ENCODE measurements at places on chromosomes 12 and 14.

GRCh38 chr12:58584880-58585279 is 335.4 kb downstream of the LRIG3 start:
- DNase-seq = no peak

GRCh38 chr14:32473464-32473855 is 144.4 kb downstream of the AKAP6 start:
- DNase-seq = no peak

GRCh38 chr14:91108941-91109611 is 4.8 kb upstream of the DGLUCY start:
- DNase-seq = peak; percentile 62

- DNase-seq = no peak
Observed at GRCh38 chr14:28780843-28781820, 14.5 kb downstream of the FOXG1 start.

GRCh38 chr12:82660541-82661325 is 26.0 kb upstream of the TMTC2 start:
- DNase-seq = no peak

- DNase-seq = no peak
Observed at GRCh38 chr12:123867141-123867540, 105.0 kb downstream of the DNAH10 start.

- DNase-seq = no peak
Observed at GRCh38 chr12:114245555-114245954, 160.4 kb downstream of the TBX5 start.

DNA sequence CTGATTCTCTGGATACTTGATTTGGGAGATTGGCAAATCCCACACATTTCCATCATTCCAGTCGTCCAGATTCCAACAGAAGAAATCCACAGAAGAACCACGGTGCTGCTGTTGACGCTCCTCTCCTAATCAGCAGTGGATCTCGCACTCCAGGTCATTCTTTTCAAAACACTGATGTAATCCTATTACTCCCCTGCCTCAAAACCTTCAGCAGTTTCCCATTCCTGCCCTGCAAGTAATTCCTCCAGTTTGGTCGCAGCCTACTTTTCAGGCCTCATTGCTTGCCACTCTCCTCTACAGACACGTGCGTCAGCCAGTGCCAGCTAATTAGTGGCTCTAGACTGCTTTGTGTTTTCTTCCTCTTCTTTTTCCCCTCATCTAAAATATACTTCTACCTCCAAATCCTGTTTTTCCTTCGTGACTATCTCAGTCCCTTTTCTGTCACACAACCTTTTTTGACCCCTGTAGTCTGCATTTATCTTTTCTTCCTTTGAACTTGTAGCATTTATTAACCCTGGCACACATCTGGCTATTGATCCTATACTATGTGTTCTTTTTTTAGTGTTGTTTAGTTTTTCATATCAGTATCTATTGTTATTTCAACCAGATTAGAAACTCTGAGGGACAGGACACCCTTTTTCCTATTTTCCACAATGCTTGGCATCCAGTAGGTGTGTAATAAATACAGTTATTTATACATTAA is 36.8 kb downstream of the PRORP start:
- DNase-seq = no peak

DNA sequence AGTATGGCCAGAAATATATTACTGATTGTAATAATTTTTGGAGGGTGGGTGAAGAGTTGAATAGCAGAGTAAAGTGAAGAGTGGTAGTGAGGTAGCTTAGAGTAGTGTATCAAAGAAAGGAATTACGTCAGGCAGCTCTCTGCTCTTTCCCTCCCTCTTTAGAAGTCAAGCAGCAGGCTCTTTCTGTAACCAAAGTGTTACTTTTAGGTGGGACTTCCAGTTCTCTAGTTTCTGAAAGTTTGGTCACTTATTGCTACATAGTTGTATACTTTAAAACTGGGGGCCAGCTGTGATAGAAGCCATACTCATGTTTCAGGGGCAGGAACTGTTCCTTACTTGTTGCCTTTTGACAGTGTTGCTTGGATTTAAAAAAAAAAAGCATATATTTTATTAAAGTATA is 30.6 kb downstream of the ATF7IP start:
- DNase-seq = peak; percentile 24

GRCh38 chr12:59023861-59024424 is 103.6 kb upstream of the LRIG3 start:
- no peak for DNase-seq

GRCh38 chr12:111606767-111607230 is 7.7 kb upstream of the ATXN2 start:
- no peak for DNase-seq

DNA sequence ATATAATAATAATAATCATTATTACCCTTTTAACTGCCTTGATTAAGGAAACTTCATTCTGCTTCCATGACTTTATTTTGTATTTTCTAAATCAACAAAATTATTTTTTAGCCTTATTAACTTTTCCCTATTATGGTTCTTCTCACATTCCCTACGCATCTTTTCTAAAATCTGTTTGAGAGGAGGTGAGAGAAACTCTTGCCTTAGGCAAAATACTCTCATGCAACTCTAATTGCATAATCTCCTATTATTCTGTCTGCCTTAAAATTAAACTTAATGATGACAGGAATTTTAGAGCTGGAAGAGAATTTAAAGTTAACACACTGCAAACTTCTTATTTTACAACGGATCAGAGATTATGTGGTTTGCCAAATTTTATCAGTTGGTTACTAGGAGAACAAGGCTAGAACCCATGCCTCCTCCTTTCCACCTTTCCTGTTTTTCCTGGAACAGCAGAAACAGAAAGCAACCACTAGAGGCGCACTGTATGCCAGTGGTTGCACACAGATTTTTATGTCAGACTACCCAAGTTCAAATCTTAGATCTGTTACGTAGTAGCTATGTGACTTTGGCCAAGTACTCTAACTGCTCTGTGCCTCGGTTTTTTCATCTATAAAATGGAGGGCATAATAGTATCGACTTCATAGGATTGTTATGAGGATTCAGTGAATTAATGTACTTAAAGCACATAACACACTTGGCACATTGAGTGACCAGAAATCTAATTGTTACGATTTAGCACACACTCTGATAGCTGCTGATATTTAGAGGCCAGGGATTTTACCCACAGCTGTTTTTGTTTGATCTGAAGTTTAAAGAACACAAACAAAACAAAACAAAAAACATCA is 4.3 kb upstream of the BRMS1L start:
- peak; percentile 49 for DNase-seq

DNA sequence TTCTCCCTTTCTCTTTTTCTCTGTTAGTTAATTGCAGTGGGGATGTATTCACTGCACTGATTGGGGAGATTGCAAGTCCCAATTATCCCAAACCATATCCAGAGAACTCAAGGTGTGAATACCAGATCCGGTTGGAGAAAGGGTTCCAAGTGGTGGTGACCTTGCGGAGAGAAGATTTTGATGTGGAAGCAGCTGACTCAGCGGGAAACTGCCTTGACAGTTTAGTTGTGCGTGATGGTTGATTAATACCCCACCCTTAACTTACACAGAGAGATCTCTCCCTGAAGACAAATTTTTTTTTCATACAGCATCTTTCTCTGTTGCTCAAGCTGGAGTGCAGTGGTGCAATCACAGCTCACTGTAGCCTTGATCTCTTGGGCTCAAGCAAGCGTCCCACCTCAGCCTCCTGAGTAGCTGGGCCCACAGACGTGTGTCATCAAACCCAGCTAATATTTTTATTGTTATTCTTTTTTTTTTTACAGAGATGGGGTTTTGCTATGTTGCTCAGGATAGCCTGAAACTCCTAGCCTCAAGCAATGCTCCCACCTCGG is 4.6 kb downstream of the C1S start:
- DNase-seq = no peak

DNA sequence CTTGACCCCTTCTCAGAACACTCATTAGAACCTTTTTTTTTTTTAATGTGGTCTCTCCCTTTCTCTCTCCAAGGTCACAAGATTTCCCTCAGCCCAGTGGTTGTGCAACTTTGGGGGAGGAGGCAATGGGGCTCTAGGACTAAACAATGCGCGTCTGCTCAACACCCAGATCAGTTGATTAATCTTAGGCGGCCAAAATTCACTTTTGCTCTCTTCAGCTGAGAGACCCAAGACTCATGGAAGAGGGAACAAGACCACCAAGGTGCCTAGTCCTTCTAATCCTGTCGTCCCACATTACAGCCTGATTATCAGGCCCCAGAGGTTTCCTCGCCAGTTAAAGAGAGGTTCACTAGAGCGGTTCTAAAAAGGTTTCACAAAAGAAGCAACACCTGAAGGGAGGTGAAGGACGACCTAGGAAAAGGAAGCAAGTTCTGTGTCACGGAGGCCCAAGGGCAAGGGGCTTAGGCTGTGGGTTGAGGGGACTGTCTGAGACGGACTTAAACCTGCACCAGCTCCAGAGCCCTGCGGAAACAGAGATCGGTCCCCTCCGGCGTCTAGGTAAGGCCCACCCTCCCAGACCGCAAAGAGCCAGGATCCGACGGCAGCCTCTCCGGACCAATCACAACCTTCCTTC is 824 bp upstream of the TARBP2 start:
- peak; percentile 86 for DNase-seq

DNA sequence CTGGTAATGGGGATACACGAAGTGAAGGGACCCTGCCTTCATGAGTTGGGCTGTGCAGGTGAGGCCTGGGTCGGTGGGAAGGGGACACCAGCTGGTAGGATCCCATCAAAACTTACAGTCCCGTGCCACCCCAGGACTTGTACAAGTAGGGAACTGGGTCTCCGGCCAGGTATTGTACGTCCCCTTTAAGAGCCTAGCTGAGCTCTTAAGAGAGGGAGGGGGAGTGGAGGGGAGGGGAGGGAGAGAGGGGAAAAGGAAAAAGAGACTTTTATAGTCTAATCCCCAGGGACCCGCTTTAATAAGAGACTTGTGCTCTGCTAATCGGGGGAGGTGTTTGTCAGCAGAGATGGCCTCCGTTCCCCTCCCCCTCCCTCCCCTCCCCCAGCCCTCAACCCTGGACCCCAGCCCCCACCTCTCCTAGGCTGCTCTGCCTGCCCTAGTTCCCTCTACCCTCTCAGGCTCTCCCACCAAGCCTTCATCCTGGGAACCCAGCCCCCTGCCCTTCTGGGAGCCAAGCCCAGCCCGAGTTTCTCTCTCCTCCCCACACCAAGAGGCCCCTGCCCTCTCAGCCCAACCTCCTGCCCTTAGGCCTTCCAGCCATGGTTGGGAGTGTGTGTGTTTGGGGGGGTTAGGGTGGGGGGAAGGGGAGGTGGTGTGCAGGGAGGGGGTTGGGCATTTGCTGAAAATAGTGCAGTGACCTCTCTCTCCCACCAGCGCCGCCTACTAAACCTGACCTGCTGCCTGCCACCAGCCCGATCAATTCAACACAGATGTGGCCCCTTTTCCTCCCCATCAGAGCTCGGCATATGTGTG is 2.6 kb downstream of the GDF11 start:
- peak; percentile 90 for DNase-seq

- DNase-seq = no peak
Observed at GRCh38 chr12:55654511-55655214, 18.0 kb downstream of the OR10P1 start.

DNA sequence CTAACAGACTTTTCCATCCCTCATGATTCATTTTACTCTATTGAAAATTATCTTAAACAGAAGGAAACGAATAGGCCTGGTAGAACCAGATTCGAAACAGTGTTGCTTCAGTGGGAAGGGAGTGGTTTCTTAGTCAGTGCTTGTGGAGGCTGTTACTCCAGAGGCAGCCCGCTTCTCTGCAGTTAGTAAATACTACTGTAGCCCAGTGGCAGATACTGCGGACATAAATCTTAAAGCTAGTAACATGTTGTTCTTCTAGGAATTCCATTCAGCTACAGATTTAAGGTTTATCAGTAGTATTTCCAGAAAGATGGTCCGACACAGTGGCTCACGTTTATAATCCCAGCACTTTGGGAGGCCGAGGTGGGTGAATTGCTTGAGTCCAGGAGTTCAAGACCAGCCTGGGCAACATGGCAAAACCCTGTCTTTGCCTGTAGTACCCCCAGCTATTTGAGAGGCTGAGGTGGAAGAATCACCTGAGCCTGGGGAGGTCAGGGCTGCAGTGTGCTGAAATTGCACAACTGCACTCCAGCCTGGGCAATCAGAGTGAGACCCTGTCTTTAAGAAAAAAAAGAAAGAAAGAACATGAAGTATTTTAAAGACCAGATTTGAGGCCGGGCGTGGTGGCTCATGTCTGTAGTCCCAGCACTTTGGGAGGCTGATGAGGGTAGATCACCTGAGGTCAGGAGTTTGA is 45.9 kb downstream of the DIP2B start:
- DNase-seq = no peak

DNA sequence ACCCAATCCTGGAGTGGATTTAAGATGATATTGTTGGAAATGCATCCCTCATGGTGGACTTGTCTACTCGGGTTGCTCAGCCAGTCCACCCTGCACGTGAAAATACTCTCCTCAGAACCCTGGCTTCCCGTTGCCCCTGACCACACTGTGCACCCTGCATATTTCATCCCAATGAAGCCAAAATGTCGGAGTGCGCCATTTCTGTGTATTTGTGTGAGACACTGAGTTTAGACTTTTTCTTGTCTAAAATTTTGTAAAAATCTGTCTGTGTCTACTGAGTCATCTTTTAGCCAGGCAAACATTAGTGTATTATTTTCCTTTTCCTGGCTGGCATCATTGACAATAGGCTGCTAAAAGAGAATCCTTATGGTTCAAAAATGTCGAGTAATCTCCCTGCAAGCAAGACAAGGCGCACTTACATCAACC is 485 bp upstream of the PNMA1 start:
- no peak for DNase-seq

- no peak for DNase-seq
Observed at GRCh38 chr12:100153131-100153530, 10.5 kb upstream of the BLTP3B start.

GRCh38 chr12:112023759-112024396 is 10.7 kb downstream of the ERP29 start:
- no peak for DNase-seq

GRCh38 chr14:55533960-55534359 is 46.0 kb upstream of the KTN1 start:
- DNase-seq = no peak

DNA sequence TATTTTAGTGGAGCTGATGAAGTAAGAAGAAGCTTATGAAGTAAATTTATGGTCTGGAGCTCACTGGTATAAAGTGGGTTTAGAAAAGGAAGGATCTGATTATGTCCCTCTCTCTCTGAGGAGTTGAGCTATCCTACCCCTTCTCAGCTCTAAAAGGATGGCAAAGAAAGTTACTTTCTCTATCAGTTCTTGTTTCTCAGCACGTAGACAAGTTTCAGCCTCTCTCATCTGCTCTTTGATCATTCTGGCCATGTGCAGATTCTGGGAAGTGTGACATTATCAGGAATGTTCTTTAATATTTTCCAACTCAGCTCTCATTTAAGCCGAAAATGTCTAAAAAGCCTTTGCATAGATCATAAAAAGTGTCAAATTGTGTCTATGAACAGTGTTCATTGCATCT is 5.8 kb upstream of the EGLN3 start:
- no peak for DNase-seq

DNA sequence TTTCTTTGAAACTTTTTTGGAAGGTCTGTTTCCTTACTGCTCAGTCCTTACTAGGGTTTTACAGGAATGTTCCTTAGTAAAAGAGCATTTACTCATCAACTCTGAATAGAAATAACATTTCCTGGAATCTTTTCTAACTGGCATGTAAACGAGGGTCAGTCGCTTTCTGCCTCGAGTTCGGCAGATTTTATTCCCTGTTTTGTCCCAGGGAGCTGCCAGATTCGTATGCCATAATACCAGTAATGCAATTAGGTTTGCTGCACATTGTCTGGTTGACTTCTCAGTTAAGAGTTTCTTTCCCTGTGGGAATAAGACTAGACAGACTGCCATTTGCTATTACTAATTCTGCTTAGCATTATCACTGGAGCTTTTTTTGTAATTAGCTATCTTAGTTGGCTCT is 91.9 kb downstream of the VRK1 start:
- no peak for DNase-seq

- DNase-seq = peak; percentile 48
Observed at GRCh38 chr14:69877492-69877891, 1.7 kb upstream of the SMOC1 start.
